ENCODE measurements at places on chromosomes 12 and 14.

- DNase-seq: peak; percentile 21
Measured at GRCh38 chr14:49879646-49880204, 13.2 kb upstream of the ARF6 start.

DNA sequence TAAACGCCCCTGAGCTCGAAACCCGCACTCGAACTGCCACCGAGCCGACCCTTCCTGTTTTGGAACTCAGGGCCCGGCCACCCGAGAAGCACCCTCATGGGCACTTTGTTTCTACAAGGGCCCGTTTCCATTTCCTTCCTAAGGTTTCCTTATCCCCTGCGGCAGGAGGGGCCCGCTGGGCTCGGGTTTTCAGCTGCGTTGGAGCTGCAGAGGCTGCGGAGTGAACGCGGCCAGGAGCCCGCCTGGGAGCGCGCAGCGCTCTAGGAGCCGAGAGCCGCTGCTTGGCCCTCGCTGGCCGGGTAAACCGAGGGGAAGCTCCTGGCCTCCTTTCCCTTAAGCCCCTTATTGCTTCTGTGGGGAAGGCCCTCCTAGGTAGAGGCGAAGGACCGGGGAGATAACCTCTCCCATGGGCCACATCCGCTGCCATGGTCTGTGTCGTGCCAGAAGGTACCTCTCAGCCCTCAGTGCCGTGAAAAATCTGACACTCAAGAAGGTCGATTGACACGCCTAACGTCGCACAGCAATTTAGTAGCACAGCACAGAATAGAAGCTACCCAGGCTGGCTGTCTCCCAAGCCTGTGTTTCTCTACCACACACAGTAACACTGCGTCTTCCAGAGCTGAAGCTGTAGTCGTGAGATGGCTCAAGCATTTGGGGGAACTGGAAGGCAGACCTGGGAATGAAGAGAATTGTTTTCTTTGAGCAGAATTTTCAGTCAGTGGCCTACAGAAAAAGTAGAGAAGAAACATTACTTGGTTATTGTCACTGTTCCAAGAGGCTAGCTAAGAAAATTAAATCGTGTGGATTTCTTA, 12.9 kb upstream of the CALM1 start:
- peak; percentile 29 for DNase-seq

DNA sequence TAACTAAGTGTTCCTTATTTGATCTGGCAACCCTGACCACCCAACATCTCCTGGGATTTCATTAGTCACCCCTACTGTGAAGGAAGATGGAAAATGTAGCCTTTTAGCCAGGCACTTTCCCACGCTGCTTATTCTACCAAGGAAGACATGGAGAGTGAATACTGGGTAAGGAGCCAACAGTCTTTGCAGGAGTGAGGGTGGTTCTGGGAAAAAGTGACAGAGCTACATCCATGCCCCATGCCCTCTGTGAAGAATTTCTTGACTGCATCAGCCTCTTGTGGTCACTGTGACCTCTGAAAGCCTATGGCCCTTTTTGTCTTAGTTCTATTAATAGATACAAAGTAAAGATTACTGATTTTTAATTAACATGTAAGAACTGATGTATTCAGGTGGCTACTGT, 196.0 kb upstream of the EEA1 start:
- DNase-seq: no peak

DNA sequence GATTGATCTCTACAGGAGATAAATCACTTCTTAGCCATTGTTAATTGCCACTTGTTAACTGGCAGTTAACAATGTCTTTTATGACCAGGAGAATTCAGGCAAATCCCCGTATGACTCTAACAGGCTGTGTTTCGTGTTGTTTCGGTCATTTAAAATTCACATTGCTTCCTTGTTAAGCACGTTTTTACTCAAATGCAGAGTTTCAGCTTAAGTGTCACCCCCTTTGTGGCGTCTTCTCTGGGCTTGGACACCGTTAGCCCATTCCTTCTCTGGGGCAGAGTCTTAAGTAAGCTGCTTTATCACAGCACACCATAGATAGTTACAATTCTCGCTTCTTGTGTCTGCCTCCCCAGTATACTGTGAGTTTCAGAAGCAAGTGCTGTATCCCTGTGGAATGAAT, 205.4 kb downstream of the EPS8 start:
- DNase-seq: no peak

DNA sequence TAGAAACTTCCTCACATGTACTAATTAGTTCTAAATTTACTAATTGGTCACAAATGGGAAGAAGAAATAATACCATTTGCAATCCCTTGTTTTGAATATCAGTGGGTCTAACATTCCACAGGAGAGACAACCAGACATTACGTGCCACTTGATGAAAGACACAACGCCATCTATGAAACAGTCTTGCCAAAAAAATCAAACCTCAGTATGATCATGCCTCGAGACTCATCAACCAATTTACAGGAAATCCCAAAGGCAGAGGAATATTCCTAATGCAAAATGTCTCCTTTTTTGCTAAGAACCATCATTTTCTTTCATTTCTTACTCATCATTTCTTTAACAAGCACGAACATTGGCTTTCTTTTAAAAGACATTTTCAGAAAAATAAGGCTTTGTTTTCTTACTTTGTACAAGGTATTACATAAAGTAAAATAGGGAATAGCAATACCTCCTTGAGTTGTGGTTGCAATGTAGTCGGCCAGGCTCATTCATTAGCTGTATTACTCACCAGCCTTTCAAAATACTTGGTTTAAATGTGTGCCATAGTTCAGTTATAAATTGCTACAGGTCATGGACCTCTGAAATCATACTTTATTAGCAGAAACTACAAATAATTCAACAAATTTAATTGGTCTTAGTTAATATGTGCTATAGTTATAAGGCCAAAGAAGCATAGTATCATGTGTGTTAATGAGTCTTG, 436.2 kb upstream of the FLRT2 start:
- no peak for DNase-seq

DNA sequence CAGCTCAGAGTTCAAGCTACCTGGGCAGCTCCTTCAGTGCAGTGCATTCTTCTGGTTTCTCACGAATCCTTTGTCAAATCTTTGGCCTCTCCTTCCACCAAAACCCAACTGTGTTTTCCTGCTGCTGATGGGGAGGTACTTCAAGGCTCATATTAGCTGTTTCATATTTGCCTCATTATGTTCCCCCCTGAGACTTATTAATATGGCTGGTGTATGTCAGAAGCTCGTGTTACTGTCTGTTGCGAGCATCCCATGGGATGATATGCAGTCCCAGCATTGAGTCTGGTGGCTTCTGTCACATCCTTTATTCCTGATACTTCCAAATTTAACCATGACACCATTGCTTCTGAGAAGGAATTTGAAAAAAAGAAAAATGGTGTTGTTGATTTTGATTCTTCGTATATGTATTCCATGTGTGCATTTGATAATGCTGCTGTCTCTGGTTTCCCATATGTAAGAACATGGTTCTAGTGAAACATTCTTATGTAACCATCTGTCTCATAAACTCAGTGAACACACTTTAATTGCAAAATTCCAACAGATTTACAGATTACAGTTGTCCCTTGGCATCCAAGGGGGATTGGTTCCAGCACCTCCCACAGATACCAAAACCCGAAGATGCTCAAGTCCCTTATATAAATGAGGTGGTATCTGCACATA, 149.1 kb downstream of the KICS2 start:
- no peak for DNase-seq

DNA sequence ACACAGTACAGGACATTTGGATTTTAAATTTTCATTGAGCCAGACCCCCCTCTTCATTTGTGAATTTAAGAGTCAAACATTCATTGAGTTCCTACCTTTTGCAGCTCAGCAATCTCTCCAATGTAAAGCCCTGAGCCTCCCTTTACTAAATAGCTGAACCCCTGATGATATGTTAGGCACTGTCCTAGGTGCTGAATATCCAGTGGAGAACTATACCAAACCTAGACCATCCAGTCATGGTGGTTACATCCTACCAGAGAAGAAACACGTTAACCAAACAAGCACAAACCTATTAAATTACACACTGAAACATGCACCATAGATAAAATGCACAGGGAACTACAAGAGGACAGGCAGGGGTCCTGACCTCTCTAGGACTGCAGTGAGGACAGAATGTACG, 1585.3 kb upstream of the TMEM132C start:
- DNase-seq: no peak

DNA sequence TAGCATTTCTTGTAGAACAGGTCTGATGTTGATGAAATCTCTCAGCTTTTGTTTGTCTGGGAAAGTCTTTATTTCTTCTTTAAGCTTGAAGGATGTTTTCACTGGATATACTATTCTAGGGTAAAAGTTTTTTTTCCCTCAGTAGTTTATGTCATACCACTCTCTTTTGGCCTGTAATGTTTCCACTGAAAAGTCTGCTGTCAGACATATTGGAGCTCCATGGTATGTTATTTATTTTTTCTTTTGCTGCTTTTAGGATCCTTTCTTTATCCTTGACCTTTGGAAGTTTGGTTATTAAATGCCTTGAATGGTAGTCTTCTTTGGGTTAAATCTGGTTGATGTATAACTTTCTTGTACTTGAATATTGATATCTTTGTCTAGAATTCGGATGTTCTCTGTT, 306.1 kb downstream of the FUT8 start:
- DNase-seq: no peak

DNA sequence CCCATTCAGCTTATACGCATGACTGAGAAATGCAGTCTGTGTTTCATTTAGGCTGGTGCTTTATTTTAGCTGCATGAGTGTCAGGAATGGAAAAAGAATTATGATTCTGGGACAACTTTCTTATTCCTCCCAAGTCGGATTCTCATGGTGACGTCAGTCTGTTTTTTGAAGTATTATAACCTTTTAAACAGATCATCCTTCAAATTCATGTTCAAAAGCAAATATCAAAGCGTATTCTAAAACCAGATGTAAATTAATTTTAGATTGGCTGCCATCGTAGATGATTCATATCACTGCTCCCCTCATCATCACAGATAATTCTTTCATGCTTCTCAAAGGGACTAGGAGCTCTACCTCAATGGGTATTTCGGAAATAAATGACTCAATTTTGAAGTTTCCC, 15.0 kb downstream of the FNTB start:
- DNase-seq: no peak

- DNase-seq: no peak
Measured at GRCh38 chr12:6110006-6110405, 14.5 kb downstream of the VWF start.

- no peak for DNase-seq
Measured at GRCh38 chr12:55713721-55714120, 2.1 kb upstream of the BLOC1S1 start.

DNA sequence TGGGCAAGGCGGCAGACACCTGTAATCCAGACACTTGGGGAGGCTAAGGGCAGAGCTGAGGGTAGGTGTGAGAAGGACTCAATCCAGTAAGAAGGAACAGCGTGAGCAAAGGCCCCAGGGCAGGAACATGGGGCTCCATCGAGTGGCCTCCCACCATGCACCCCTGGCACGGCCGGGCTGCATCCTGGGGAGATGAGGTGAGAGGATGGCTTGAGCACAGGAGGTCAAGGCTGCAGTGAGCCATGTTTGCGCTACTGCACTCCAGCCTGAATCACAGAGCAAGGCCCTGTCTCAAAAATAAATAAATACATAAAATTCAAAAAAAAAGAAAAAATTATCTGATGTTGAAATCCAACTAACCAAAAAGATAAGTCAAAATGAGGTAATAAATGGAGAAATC, 58.5 kb downstream of the ARL6IP4 start:
- no peak for DNase-seq

- DNase-seq: no peak
Measured at GRCh38 chr14:32588448-32589320, 259.6 kb downstream of the AKAP6 start.

GRCh38 chr12:4135919-4136605, 137.5 kb upstream of the CCND2 start:
- no peak for DNase-seq

- no peak for DNase-seq
Measured at GRCh38 chr12:29270446-29270845, 110.5 kb downstream of the ERGIC2 start.

DNA sequence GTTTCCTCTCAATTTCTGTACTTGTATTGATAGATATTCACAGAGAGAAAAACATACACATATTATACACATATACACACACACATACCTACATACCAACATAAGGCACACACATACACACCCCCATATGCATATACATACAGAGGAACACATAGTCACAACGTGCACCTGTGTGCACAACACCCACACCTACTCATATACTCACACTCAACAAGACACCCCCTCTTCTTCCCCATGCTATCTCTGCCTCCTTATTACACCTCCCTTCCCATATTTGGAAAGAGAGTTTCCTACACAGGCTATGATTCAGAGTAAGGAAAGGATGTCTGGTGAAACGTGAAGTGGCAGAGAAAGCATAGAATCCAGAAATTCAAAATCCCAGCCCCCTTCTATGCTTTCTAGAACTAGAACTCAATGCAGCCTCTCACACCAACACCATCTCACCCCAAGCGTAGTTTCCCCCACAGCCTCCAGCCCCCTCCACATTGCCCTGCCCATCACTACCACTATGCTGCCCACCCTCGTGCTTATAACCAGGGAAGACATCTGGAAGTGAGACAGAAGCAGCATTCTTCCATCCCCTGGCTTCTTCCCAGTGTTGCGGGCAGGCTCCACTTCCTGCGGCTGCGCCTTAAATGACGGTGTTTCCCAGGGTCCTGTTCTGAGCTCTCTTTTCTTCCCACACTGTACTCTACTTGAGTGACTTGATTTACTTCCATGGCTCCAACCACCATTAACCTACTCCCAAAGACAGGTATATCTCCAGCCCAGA, 2.4 kb downstream of the RNASE8 start:
- DNase-seq: no peak

GRCh38 chr12:71399197-71399596, 40.4 kb upstream of the LGR5 start:
- DNase-seq: no peak

- DNase-seq: no peak
Measured at GRCh38 chr14:86756521-86757190, 1226.7 kb downstream of the FLRT2 start.

- no peak for DNase-seq
Measured at GRCh38 chr14:89607453-89607852, 190.4 kb upstream of the FOXN3 start.

GRCh38 chr14:98501335-98501734, 770.7 kb downstream of the BCL11B start:
- DNase-seq: no peak

DNA sequence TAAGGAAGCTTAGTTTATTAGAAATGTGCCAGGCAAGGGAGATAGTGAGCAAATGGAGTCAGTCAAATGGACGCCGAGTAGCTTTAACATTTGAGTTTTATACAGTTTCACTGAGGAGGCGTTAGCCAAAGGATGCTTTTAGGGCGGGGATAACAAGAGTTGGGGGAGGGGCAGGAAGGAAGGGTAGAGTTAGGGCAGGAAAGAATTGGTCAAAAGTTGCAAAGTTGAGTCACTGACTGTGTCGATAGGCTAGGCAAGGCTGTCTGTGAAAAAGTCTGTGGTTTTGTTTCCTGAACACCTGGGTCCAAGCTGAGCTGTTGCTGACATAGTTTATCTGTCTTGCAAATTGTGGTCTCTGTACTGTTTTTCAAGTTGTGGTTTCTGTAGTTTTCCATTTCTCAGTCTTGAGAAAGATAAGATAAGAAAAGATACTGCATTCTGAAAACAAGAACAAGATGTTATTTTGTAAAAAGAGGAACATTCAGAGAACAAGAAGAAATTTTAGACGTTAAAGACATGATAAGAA, 62.6 kb upstream of the RESF1 start:
- DNase-seq: peak; percentile 63

Data from stimulated activated CD8-positive, alpha-beta memory T cell treated with anti-CD3 and anti-CD28 coated beads, Interleukin-12 subunit alpha, Interleukin-12 subunit beta, amount 100 ng/mL, for 4 hours (primary cell).